Progenitor cell of endocrine pancreas (in vitro differentiated cells): ENCODE measurements at places on chromosomes 6 and 20.

- no peak for DNase-seq
Observed at GRCh38 chr6:37095997-37096396, 74.0 kb upstream of the PIM1 start.

- DNase-seq: no peak
Observed at GRCh38 chr6:145148776-145149175, 586.5 kb downstream of the EPM2A start.

GRCh38 chr6:149264629-149265028 is 52.9 kb upstream of the TAB2 start:
- no peak for DNase-seq

- DNase-seq: no peak
Observed at GRCh38 chr20:46507760-46508407, 5.5 kb downstream of the ZNF334 start.

DNA sequence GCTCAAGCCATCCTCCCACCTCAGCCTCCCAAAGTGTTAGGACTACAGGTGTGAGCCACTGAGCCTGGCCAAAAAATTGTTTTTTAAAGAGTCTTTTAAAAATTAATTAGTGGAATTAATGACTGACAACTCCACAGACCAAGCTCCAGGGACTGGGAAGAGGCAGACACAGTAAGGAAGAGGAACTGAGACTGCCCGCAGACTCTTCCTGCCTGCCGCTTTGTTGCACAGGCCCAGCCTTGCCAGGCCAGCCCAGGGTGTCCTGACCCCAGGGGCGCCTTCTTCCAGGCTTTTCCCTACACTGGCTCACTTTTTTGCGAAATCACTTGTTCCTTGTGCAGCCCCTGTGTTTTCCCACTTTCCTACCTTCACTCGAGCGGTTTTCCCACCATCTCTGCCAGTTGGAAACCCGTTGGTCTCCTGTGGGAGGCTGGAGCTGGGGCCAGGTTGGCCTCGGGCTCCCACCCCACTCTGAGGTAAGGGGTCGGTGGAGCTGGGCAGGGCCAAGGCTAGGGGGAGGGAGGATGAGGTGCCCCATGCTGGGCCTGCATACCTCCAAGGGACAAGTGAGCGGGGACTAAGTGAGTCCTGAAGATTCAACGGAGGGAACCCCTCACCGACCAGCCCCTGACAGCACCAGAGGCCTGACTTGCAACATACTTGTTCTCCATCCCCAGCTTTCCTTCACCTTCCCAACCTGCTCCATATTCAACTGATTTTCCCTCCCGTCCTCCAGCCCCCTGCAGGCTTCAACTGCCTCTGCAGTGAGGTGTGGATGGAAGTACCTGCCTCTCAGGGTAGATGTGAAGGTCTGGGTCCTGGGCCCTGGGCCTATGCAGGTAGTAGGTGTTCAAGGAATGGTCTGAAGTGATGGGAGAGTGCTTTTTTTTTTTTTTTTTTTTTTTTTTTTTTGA is 23.5 kb upstream of the SMIM29 start:
- DNase-seq: no peak

GRCh38 chr20:16675001-16675564 is 54.7 kb upstream of the SNRPB2 start:
- DNase-seq: no peak

- DNase-seq: peak; percentile 32
Observed at GRCh38 chr6:44593539-44593944, 206.0 kb downstream of the CDC5L start.

GRCh38 chr6:149334201-149334600 is 16.7 kb downstream of the TAB2 start:
- DNase-seq: no peak

DNA sequence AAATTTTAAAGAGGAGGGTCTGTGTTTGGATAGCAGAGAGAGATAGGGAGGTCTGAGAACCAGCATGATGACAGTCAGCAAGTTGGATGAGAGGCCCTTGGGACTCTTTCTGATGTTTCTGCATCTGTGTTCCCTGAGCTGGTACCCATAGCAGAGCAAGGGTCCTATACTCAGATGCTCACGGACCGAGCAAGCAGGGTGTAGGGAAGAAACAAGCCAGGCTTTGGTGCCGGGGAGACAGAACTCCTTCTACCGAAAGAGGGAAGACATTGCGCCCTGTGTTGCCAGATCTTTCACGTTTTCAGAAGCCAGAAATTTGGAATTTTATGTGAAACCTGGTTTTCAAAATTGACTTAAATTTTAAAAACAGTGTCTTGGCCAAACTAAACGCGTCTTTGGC is 34.6 kb downstream of the NEDD9 start:
- DNase-seq: no peak

- no peak for DNase-seq
Observed at GRCh38 chr6:126172131-126172530, 167.8 kb upstream of the CENPW start.

GRCh38 chr6:38078671-38079070 is 259.1 kb downstream of the ZFAND3 start:
- no peak for DNase-seq

- no peak for DNase-seq
Observed at GRCh38 chr20:3074812-3075211, 3.4 kb downstream of the OXT start.

DNA sequence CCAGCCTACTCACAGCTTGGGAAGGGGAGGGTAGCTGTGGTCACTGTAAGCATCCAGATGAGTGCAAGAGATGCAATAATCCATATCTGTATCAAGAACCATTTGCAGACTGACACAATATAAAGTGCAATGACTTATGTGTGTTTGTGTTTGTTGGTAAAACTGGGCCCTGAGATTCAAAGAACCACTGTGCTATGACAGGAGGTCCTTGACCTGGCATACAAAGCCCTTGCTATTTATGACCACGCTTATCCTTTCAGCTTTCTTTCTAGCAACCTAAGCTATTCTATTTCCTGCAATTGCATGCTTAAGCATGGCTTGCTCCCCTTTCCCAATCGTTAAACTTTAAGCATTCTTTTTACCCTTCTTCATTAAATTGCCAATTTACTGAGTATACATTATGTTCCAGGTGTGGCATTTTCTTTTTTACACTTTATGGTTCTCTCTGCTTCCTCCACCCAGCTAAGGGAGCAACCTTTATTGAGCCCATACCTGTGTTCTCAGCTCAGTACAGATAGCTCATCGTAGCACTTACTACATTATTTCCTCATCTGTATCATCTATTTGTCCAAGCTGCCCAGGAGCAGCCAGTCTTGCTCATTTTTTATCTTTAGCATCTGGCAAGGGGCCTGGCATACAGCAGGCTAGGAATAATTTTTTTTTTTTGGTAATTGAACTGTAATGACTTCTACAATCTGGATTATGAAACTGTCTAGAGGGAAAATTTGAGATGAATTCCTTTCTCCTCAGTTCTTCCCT is 3.5 kb downstream of the MCUR1 start:
- no peak for DNase-seq

DNA sequence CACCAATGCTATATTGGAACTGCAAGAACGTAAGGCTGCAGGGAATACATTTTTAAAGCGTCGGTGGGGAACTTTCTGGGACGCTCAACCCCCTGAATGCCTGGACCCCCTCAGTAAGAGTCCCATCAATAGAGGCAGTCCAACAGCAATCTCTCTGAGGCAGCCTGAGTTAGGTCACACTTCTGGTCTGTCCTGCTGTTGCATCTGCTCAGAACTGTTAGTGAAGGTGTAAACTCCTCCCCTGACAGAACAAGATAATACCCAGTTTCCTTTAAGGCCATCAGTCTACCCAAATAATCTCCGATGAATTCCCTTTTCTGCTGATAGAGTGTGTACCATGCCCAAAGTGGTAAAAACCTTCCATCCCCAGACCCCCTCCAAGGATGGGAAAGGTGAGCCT is 1.1 kb upstream of the RNGTT start:
- no peak for DNase-seq

DNA sequence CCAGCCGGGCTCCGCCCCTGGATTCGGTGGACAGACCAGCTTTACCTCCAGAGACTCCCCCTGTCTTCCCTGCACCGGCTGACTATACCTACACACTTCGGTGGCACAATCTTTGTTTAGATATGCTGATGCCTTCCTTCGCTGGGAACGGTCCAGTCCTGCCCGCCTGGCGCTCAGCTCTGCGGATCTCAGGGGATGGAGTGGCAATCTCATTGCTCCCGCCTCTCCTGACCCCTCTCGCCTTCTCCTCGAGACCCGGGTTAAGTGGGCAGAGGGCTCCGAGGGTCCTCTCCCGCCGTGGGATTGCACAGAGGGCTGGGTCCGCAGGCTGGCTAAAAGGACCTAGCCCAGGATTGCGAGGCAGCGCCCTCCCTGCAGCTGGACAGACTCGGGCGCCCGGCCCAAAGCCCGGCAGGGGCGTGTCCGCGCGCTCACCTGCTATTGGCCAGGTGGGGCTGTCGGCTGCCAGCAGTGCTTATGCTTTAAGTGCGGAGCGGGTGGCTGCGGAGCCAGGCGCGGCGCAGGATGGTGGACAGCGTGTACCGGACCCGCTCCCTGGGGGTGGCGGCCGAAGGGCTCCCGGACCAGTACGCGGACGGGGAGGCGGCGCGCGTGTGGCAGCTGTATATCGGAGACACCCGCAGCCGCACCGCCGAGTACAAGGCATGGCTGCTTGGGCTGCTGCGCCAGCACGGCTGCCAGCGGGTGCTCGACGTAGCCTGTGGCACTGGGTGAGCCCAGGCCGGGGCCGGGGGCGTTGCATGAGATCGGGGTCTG is at the start of gene GNMT:
TSS of gene GNMT (plus strand) at position 512 of the 777 bp plus-strand sequence. CDS start at position 526, 14 bp downstream.
- DNase-seq: peak; percentile 64

GRCh38 chr20:63466861-63467260 is 5.6 kb downstream of the KCNQ2 start:
- no peak for DNase-seq

DNA sequence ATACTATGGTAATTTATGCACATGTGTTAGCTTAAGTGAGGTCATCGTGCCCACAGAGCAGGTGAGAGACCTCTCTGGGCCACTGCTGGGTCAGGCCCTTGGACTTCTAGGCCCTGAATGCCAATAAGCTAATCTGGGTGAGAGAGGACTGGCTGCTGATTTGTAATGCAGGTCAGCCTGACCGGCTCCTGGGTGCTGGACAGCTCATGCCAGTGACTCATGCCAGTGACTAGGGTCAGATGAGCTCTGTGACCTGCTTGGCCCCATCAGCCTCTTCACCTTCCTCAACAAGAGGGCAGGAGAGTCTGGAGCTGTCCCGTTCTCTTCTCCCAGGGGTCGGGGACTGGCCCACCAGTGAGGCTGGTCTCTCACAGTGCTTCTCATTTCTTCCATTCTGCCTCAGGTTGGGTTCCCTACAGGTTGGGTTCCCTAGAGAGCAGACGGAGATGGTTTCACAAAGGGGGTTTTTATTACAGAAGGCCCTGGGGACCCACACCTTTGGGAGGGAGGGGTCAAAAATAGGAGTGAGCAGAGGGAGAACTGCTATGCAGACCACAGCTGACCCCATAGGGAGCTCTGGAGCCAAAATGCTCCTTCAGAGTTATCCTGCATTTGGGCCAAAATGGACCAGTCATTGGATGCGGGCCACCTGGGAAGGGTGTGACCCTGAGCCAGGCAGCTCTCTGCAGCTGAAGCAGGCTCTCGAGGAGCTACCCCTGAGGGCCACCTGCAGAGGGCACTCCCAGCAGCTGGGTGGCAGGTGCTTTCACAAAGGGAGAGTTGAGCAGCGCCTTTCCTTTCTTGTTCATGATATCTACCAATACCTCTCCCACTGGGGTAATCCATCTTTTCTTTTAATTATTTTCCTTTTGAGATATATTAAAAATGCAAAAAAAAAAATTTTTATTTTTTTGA is 2.2 kb upstream of the OXT start:
- no peak for DNase-seq

- no peak for DNase-seq
Observed at GRCh38 chr20:953742-954141, 37.6 kb upstream of the ANGPT4 start.

DNA sequence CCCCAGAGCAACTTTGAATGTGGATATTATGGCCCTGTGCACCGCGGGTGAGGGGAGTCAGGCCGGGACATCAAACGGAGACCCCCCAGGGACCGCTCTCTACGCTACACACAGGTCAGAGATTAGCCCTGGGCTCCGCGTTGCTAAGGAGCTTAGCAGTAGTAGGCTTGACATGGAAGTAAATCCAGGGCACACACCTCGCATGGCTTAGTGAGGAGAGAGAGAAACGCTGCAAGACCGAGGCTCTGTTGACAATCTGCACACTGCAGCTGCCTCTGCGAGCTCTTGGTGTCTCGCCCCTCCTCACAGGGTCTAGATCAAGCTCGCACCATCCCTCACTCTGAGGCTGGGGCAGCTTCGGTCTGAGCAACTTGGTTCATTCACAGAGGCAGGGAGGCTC is 116.1 kb upstream of the CDH4 start:
- no peak for DNase-seq

GRCh38 chr20:41524980-41525613 is 93.1 kb downstream of the CHD6 start:
- no peak for DNase-seq

GRCh38 chr6:113540466-113540865 is 316.7 kb upstream of the MARCKS start:
- no peak for DNase-seq

DNA sequence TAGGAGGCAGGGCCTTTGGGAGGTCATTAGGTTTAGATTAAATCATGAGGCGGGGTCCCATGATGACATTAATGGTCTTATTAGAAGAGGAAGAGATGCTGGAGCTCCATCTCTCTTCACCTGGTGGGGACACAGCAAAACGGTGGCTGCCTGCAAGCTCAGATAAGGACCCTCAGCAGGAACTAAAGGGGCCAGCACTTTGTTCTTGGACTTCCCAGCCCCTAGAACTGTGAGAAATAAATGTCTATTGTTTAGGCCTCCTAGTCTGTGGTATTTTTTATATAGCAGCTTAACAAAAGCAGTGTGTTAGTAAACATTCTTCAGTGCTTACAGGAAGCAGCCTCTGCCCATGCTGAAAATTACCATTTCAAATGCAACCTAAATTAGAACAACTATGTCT is 157.6 kb downstream of the FOXA2 start:
- no peak for DNase-seq

- no peak for DNase-seq
Observed at GRCh38 chr6:5285526-5285925, 24.2 kb downstream of the FARS2 start.

- no peak for DNase-seq
Observed at GRCh38 chr6:166437661-166438060, 54.9 kb upstream of the MPC1 start.

DNA sequence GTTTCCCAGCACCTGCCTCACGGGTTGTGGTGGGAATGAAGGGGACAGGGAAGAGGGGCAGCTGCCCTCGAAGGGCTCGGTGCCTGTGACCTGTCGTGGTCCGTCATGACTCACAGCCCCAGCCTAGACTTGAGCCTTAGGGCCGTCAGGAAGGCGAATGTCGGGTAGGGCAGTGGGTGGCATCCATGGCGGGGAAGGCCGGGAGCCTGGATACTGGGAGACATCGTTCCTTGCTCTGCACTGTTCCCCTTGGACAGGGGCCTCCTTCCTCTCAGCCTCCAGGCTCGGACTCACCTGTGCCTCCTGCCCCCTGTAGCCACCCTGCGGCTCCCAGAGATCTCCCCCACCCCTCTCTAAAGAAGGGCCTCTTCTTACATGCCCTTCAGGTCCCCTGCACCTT is 52.2 kb upstream of the APCDD1L start:
- DNase-seq: no peak
